Endothelial cell of umbilical vein (primary cell): ENCODE measurements at places on chromosomes 1 and 21. TPM values are rescaled to one million over a fixed set of nuclear protein-coding genes. Genes with fewer than 3 reads are reported as not detected.

RNU1-4 gene
- 1,319 and 2,019 TPM in 2 replicates for total RNA-seq

COL16A1 gene
- total RNA-seq: 1.2 and 2.7 TPM in 2 replicates

KRTAP13-2 gene
- total RNA-seq: not detected in 2 replicates

ARHGAP29 gene
- total RNA-seq: 199 and 215 TPM in 2 replicates

RGS4 gene
- 54.9 and 59.3 TPM in 2 replicates for total RNA-seq

MPZL1 gene
- total RNA-seq: 99.1 and 99.4 TPM in 2 replicates

HES3 gene
- not detected in 2 replicates for total RNA-seq

GJB3 gene
- not detected in 2 replicates for total RNA-seq

RGS13 gene
- not detected in 2 replicates for total RNA-seq

CHRM3 gene
- not detected in 2 replicates for total RNA-seq

THEM5 gene
- not detected in 2 replicates for total RNA-seq

CAMK1G gene
- total RNA-seq: not detected in 2 replicates
